Neuronal stem cell (in vitro differentiated cells): ENCODE measurements at places on chromosomes 11 and 22.
A peak's percentile ranks its signal among the peaks of the same experiment; 100 is the strongest.

DNA sequence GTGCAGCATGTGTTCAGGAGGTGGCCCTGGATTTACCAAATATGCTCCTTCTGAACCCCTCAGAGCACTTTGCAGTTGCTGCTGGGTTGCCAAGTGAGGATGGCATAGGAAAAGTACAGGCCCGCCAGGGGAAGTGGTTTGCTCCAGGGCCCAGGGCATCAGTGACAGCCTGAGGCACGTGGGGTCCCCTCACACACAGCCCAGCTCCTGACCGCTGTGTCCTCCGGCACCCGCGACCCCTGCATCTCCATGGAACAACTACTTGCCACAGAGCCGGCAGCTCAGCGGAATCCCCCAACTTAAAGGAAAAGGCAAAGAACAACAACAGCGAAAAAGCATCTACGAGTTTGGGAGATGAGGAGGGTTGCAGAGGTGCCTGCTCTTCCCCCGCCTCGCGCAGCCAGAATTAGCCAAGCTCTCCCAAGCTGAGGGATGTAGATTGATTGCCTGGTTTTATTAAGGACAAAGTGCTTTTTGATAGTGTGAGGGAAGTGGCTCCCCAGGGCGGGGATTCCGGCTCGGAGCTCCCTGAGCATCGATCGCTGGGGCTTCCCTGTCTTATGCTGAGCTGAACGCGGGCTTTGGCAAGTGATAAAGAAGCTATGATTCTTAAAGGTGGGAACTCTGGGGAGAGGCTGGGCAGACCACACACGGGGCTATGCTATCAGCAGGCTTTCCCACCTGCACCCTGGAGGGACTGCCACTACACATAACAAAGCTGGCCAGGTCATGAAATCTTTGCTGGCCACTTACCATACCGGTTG is 174.5 kb downstream of the CEP164 start:
- H3K4me3 ChIP-seq: no peak overlapping the region
- no peak overlapping the region for H3K27ac ChIP-seq
- no peak for DNase-seq
- peaks cover 40% of the 10 kb centered on the region for H3K27me3 ChIP-seq
- peaks cover 3% of the 10 kb centered on the region for H3K4me1 ChIP-seq

DNA sequence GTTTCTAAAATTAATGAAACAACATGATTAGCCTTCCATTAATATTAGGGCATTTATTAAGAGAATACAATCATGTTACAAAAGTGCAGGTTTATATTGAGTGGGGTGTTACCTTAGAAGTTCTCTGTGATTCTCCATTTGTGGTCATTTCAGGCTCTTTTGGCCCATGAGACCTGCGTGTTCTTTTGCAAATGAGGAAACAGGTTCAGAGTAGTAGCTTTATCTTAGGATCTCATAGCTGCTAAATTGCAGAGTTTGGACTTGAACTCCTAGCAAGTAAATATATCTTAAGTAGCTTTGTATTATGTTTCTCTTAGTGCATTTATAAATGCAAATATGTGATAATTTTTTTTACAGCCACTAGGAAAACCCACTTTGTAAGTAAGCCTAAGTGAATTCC is 18.3 kb downstream of the FAR1 start:
- H3K27me3 ChIP-seq: no peaks in the 10 kb centered on the region
- H3K36me3 ChIP-seq: peaks cover 2% of the 10 kb centered on the region
- DNase-seq: no peak
- no peaks in the 10 kb centered on the region for H3K4me1 ChIP-seq
- H3K4me3 ChIP-seq: no peak overlapping the region
- no peak overlapping the region for H3K27ac ChIP-seq

GRCh38 chr11:64447831-64448598 is 89.1 kb downstream of the RPS6KA4 start:
- H3K27me3 ChIP-seq: peaks cover 34% of the 10 kb centered on the region
- no peak for DNase-seq
- no peak overlapping the region for H3K4me3 ChIP-seq

DNA sequence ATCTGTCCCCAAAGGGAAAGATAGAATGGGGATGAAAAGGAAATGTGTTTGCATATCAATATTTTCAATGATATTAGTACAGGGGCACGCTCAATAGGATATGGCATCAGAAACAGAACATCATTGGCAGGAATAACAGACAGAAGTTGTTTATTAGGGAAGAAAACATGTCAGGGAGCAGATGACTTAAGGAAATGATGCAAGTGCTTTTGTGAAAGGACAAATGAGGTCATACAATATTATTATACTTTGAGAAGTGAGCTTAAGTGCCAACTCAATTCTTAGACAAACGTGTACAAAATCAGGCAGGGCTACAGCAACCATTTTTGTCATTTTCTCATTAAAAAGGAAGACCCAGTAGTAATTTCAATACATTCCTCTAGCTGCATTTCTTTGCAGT is 388.4 kb downstream of the SOX6 start:
- no peak overlapping the region for H3K27ac ChIP-seq
- peaks cover 9% of the 10 kb centered on the region for H3K4me1 ChIP-seq
- no peaks in the 10 kb centered on the region for H3K36me3 ChIP-seq
- DNase-seq: no peak
- no peak overlapping the region for H3K4me3 ChIP-seq
- H3K27me3 ChIP-seq: no peaks in the 10 kb centered on the region

GRCh38 chr11:10314199-10315072 is 9.6 kb downstream of the ADM start:
- H3K36me3 ChIP-seq: no peaks in the 10 kb centered on the region
- H3K27ac ChIP-seq: no peak overlapping the region
- peaks cover 12% of the 10 kb centered on the region for H3K4me1 ChIP-seq
- H3K27me3 ChIP-seq: no peaks in the 10 kb centered on the region
- DNase-seq: no peak

DNA sequence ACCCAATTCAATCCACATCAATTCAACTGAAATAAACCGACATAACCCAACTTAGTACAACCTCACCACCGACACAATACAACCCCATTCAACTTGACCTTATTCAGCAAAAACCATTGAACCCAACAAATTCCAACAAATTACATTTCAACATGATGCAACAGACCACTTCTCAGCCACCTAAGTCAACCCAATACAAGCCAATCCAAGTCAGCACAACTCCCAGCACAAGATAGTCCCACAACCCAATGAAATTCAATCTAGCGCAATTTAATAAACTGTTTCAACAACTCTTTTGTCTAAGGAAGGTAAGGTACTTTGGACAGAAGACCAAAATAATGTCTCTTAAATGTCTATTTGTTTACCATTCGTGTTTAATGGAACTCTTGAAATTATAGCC is 226.0 kb downstream of the MIAT start:
- H3K27me3 ChIP-seq: no peaks in the 10 kb centered on the region
- peaks cover 10% of the 10 kb centered on the region for H3K4me1 ChIP-seq
- no peak for DNase-seq
- no peak overlapping the region for H3K4me3 ChIP-seq
- no peaks in the 10 kb centered on the region for H3K36me3 ChIP-seq
- no peak overlapping the region for H3K27ac ChIP-seq

DNA sequence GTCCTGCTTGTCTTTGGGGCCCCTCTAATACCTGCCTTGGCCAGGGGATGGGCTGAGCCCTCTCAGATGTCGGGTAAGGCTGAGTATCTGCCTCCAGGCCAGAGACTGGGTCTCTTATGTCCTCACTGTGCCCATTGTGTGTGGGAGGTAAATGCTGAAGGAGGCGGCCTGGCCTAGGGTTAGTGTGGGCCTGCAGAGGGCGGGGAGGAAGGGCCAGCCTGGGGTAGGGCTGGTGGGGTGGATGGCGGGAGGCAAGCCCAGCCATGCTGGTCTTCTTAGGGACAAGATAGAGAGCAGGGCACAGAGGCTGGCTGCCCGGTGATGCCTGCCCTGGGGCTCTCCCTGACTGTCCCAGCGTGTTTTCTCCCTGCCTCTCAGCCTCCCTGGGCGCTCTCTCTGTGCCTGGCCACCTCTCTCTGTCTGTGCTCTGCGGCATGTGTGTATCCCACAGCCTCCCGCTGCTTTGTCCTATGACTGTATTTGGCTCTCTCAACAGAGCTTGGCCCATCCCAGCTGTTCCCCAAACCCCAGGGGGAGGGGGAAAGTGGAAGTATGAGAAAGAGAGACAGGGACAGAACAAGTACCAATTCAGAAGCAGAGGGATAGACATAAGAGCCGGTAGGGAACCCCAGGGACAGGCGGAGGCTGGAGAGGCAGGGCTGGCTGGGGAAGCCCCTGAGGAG is 57.0 kb downstream of the PDE2A start:
- peaks cover 3% of the 10 kb centered on the region for H3K4me1 ChIP-seq
- no peak overlapping the region for H3K27ac ChIP-seq
- no peak overlapping the region for H3K4me3 ChIP-seq
- H3K36me3 ChIP-seq: no peaks in the 10 kb centered on the region
- no peak for DNase-seq

GRCh38 chr11:58927393-58928106 is 11.7 kb upstream of the GLYATL1 start:
- peak overlapping the region; percentile 60 for H3K27ac ChIP-seq
- H3K36me3 ChIP-seq: no peaks in the 10 kb centered on the region
- peaks cover 8% of the 10 kb centered on the region for H3K4me1 ChIP-seq
- no peak overlapping the region for H3K4me3 ChIP-seq
- H3K27me3 ChIP-seq: no peaks in the 10 kb centered on the region

GRCh38 chr11:119584193-119585042 is 144.6 kb downstream of the NECTIN1 start:
- peak overlapping the region; percentile 92 for H3K27ac ChIP-seq
- peak; percentile 90 for DNase-seq
- peaks cover 13% of the 10 kb centered on the region for H3K4me1 ChIP-seq

DNA sequence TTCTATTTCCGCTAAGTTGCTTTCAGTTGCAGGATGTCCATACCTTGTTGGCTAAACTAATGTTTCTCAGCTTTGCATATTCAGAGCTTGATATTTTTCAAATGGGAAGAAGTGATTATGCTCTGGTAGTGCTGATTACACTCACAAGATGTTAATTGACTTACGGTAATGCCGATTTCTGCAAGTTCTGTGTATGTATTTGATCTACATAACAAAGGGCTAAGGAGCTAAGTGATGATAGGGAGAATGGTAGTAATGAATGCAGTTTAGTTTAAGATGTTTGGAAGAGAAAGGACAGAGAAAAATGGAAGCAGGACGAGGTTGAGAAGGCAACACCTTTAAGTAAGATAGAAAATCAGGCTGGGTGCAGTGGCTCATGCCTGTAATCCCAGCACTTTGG is 61.4 kb downstream of the FAM83F start:
- no peaks in the 10 kb centered on the region for H3K27me3 ChIP-seq
- H3K4me3 ChIP-seq: no peak overlapping the region
- peaks cover 3% of the 10 kb centered on the region for H3K4me1 ChIP-seq
- no peak overlapping the region for H3K27ac ChIP-seq
- H3K36me3 ChIP-seq: no peaks in the 10 kb centered on the region

DNA sequence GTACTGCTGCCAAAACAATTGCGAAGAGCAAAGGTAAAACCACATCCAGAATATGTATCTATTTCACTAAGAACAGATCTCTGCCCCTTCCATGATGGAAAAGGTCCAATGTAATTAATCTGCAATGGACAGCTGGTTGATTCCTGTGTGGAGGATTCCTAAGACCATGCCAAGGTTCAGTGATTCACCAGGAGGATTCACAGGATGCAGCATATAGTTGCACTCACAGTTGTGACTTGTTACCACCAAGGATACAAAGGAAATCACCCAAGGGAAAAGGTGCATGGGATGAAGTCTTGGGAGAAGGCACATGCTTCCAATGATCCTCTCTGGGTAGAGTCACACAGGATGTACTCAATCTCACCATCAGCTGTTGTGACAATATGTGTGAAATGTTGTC is 35.1 kb upstream of the CUL5 start:
- DNase-seq: no peak
- H3K27ac ChIP-seq: no peak overlapping the region
- H3K36me3 ChIP-seq: no peaks in the 10 kb centered on the region
- no peak overlapping the region for H3K4me3 ChIP-seq
- H3K4me1 ChIP-seq: no peaks in the 10 kb centered on the region
- no peaks in the 10 kb centered on the region for H3K27me3 ChIP-seq

- no peak overlapping the region for H3K27ac ChIP-seq
- no peaks in the 10 kb centered on the region for H3K36me3 ChIP-seq
- peaks cover 4% of the 10 kb centered on the region for H3K4me1 ChIP-seq
- DNase-seq: no peak
Measured at GRCh38 chr11:46726206-46726862, 7.3 kb downstream of the F2 start.

DNA sequence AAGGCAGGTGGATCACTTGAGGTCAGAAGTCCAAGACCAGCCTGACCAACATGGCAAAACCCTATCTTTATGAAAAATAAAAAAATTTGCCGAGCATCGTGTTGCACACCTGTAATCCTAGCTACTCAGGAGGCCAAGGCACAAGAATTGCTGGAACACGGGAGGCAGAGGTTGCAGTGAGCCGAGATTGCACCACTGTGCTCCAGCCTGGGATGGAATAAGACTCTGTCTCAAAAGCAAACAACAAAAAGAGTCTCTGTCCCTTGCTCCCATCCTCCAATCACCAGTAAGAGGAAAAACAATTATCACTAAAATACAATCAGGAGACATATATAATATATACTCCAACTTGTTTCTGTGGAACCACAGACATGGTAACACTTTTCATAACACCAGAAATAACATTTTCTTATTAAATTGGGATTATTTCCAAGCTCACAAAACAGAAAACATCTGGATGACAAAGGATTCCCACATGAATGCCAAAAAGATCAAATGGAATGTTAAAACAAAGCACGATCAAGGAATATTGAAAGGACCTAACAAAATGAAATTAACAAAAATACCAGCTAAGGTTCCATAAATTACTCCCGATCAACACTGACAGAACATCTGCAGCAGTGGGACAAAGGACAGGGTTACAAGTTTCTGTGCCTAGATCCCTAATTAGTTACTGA is 15.2 kb downstream of the FCHSD2 start:
- H3K27ac ChIP-seq: no peak overlapping the region
- no peaks in the 10 kb centered on the region for H3K27me3 ChIP-seq
- H3K4me1 ChIP-seq: no peaks in the 10 kb centered on the region
- H3K4me3 ChIP-seq: no peak overlapping the region
- H3K36me3 ChIP-seq: peaks cover 47% of the 10 kb centered on the region

DNA sequence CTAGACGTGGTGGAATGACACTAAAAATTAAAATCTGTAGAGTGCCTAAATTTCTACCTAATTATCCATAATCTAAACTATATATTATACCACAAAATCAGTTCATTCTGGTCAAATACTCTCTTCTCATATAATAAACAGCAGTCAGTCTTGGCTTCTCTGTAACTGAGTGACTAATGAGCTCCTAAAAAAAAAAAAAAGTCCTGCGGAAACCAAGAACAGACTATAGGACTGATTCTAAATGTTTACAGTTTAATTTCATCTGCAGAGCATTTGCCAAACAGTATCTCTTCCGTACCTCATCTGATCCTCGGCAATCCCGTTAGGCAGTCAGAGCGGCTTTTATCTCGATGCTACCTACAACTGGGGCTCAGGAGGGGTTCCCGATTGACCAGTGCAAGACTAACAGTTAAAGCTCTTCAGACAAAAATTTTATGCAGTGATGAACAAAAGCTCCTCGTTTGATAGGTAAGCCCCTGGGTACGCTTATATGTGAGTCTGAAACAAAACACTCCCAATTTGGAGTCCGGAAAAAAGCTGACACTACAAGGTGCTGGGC is 686 bp downstream of the KIF18A start:
- peak overlapping the region; percentile 68 for H3K4me3 ChIP-seq
- no peaks in the 10 kb centered on the region for H3K27me3 ChIP-seq
- peaks cover 13% of the 10 kb centered on the region for H3K4me1 ChIP-seq
- no peaks in the 10 kb centered on the region for H3K36me3 ChIP-seq
